ENCODE measurements at places on chromosomes 7 and 10. TPM values are rescaled to one million over a fixed set of nuclear protein-coding genes. Genes with fewer than 3 reads are reported as not detected.

DNA sequence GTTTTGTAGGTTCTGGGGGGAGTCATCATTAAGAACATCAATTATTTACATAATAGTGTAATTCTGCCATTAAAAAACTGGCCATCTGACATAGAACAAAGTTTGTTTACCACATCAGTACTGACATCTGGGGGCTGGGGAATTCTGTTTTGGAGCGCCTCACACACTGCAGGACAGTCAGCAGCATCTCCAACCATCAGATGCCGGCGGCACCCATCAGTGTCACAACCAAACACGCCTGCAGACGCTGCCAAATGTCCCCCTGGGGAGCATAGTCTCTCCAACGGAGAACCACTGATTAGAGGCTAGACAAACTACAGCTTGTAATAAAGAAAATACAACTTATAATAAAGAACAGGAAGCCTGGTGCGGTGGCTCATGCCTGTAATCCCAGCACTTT, 26.0 kb downstream of the GNA12 start:
- no peaks in the 10 kb centered on the region for H3K36me3 ChIP-seq
- no peak for DNase-seq
- no peak overlapping the region for H3K4me3 ChIP-seq
- no peak overlapping the region for H3K27ac ChIP-seq
- peaks cover 14% of the 10 kb centered on the region for H3K4me1 ChIP-seq
- no peaks in the 10 kb centered on the region for H3K27me3 ChIP-seq

DNA sequence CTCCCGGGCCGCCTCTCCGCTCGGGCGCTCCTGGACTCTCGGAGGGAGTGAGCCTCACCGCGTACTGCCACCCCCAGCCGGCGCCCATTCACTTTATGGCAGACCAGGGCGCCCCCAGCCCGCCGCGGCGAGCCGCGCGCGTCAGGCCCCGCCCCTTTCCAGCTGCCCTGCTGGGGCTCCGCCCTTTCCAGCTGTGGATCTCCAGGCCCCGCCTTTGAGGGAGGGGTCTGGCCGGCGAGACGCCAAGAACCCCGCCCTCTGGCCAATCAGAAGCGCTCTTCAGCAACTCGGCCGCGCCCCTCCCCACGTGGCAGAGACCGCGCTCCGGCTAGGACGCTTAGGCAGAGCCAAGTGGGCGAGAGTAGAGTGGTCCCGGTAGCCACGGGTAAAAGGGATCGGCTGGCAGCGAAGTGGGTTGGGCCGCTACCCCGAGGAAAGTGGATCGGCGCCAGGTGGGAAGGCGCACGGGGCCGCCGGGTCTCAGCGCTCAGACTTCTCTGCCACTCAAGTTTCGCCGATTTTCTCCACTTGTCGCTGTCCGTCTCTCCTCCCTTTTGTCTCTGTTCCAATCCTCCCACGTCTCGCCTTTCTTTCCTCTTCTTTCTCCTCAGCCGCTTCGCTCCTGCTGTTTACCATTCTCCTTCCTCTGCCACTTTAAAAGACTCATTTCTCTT, at the start of gene PITX3:
PITX3 (minus strand) TSS at position 69 of the 674 bp plus-strand sequence. CDS start 9,432 bp downstream, outside the sequence.
- DNase-seq: peak; percentile 94
- peaks cover 42% of the 10 kb centered on the region for H3K27me3 ChIP-seq
- H3K36me3 ChIP-seq: peaks cover 4% of the 10 kb centered on the region
- no peak within 1 kb of the TSS for H3K27ac ChIP-seq
- peaks cover 36% of the 10 kb centered on the region for H3K4me1 ChIP-seq

Gene CFTR
- total RNA-seq: not detected

GRCh38 chr7:81469869-81470723, 299.8 kb downstream of the HGF start:
- no peaks in the 10 kb centered on the region for H3K27me3 ChIP-seq
- no peak for DNase-seq
- no peak overlapping the region for H3K4me3 ChIP-seq
- no peaks in the 10 kb centered on the region for H3K36me3 ChIP-seq
- H3K27ac ChIP-seq: no peak overlapping the region

GRCh38 chr7:48931481-48931880, 7.1 kb downstream of the CDC14C start:
- no peak for DNase-seq
- H3K36me3 ChIP-seq: no peaks in the 10 kb centered on the region
- H3K4me1 ChIP-seq: no peaks in the 10 kb centered on the region
- no peaks in the 10 kb centered on the region for H3K27me3 ChIP-seq

- no peak overlapping the region for H3K27ac ChIP-seq
- peaks cover 23% of the 10 kb centered on the region for H3K4me1 ChIP-seq
- no peak overlapping the region for H3K4me3 ChIP-seq
- DNase-seq: no peak
Measured at GRCh38 chr10:3195726-3196125, 23.1 kb upstream of the PITRM1 start.

Gene PRLHR
- not detected for total RNA-seq

- H3K4me3 ChIP-seq: no peak overlapping the region
- H3K36me3 ChIP-seq: no peaks in the 10 kb centered on the region
- H3K27me3 ChIP-seq: peaks cover 4% of the 10 kb centered on the region
Measured at GRCh38 chr10:3532644-3533043, 252.4 kb downstream of the KLF6 start.

Gene HMX2
- total RNA-seq: not detected

GRCh38 chr10:2456834-2457233, 610.5 kb upstream of the PFKP start:
- H3K36me3 ChIP-seq: no peaks in the 10 kb centered on the region
- no peak for DNase-seq
- H3K4me1 ChIP-seq: no peaks in the 10 kb centered on the region
- H3K27ac ChIP-seq: no peak overlapping the region
- H3K27me3 ChIP-seq: no peaks in the 10 kb centered on the region

Gene CLCN1
- total RNA-seq: not detected

GRCh38 chr10:80602881-80603280, 65.2 kb downstream of the SH2D4B start:
- DNase-seq: no peak
- H3K4me3 ChIP-seq: no peak overlapping the region
- no peaks in the 10 kb centered on the region for H3K4me1 ChIP-seq
- H3K27me3 ChIP-seq: peaks cover 2% of the 10 kb centered on the region
- no peak overlapping the region for H3K27ac ChIP-seq

Gene PODXL
- total RNA-seq: 1.6 TPM

- H3K4me3 ChIP-seq: no peak overlapping the region
- no peaks in the 10 kb centered on the region for H3K36me3 ChIP-seq
- no peak for DNase-seq
- no peaks in the 10 kb centered on the region for H3K4me1 ChIP-seq
- peaks cover 13% of the 10 kb centered on the region for H3K27me3 ChIP-seq
Measured at GRCh38 chr7:158567153-158567603, 20.4 kb downstream of the PTPRN2 start.

DNA sequence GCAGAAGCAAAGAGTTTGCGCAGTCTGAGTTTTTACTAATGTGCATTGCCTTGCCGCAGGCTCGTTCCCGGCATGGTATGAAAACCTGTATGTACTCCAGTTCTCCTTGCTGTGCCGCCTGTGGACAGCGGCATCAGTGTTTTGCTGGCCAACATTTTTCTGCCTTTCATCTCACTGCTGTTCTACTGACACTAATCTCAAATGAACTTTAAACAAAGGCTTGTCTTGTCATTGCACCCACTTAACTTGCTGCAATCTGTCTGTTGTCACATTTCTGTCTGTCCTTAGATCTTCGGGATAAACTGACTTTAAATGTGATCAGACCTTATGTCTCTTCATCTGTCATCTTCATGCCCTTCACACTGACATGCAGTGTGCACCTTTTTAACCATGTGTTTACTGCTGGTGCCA, 71.7 kb upstream of the ZNRF2 start:
- no peaks in the 10 kb centered on the region for H3K36me3 ChIP-seq
- no peak for DNase-seq
- no peaks in the 10 kb centered on the region for H3K4me1 ChIP-seq
- H3K27me3 ChIP-seq: peaks cover 21% of the 10 kb centered on the region
- no peak overlapping the region for H3K27ac ChIP-seq

Measured in activated CD4-positive, alpha-beta memory T cell treated with anti-CD3 and anti-CD28 coated beads, Interleukin-2, amount 10 ng/mL, durations not matched to agents 7 days and 5 days (primary cell).